NCI-H2171 (cell line): ENCODE measurements at places on chromosomes 3 and 15.

DNA sequence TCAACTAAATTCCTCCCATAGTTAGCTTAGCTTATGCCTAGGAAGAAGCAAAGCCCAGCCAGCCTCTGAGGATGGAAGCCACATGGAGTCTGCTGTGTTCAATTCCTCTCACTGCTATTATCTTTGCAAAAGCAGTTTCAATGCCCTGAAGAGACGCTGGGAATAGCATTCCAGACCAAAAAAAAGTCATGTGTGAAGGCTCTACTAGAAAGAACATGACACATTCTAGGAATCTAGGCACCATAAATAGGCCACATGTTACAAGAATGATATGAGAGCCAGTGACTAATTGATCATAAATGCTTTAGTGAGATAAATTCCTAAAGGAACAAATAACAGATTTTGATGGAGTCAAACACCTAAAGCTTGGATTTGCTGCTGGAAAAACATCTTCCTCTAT, 800.8 kb downstream of the TUSC7 start:
- no peak for DNase-seq

- no peak for DNase-seq
Measured at GRCh38 chr3:171427771-171428320, 32.4 kb downstream of the TNIK start.

GRCh38 chr3:194134231-194134756, 1.7 kb upstream of the HES1 start:
- peak; percentile 66 for DNase-seq

DNA sequence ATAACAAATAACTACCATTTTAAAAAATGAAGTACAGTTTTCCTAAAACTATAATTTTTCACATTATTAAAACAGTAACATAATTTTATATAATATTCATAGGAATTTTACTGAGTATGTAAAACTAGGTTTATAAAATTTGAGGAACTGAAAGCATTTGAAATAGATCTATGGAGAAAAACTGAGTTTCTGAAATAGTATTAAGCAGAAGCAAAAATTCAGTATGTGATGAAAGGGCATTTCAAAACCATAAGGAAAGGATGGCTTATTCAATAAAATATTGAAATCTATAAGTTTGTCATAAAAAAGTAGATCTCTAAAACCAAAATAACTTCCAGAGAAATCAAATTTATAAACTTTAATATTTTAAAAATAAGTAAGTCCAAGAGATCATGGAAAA, 53.4 kb downstream of the GBE1 start:
- no peak for DNase-seq

DNA sequence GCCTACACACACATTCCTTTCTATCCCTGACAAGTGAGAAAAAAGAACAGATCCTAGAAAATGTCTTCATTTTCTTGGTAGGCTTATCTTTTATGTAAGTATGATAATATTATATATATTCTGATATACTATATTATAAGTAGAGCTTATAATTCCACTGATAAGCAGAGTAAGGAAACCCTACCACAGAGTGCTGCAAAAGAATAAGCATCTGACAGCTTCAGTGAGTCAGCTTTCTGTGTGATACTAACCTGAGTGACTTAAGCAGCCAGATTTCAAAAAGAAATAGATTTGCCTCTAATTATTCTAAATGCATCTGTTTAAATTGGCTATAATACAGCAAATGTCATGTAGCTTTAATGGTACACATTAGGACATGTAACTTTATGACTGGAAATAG, 656.0 kb downstream of the MCTP2 start:
- no peak for DNase-seq

- DNase-seq, result no peak
Measured at GRCh38 chr3:73068419-73068818, 7.0 kb downstream of the EBLN2 start.

- DNase-seq, result no peak
Measured at GRCh38 chr3:59444294-59444671, 394.5 kb upstream of the CFAP20DC start.

GRCh38 chr3:188037195-188037718, 116.7 kb upstream of the LPP start:
- DNase-seq, result no peak

GRCh38 chr3:172142051-172142863, 102.9 kb downstream of the FNDC3B start:
- DNase-seq, result no peak

- no peak for DNase-seq
Measured at GRCh38 chr3:129421236-129421883, 7.1 kb downstream of the EFCAB12 start.

- no peak for DNase-seq
Measured at GRCh38 chr3:170941551-170941950, 33.1 kb upstream of the EIF5A2 start.

GRCh38 chr3:172938788-172939187, 188.3 kb downstream of the ECT2 start:
- DNase-seq, result no peak

GRCh38 chr3:58323529-58324390, 8.9 kb upstream of the PXK start:
- DNase-seq, result no peak
